ENCODE measurements at places on chromosomes 16 and 17.

- DNase-seq = no peak
Observed at GRCh38 chr17:31031841-31032240, 61.0 kb downstream of the RNF135 start.

- DNase-seq = no peak
Observed at GRCh38 chr17:72432143-72432621, 311.4 kb downstream of the SOX9 start.

- peak; percentile 26 for DNase-seq
Observed at GRCh38 chr16:66705790-66706505, 9.4 kb upstream of the CMTM4 start.

DNA sequence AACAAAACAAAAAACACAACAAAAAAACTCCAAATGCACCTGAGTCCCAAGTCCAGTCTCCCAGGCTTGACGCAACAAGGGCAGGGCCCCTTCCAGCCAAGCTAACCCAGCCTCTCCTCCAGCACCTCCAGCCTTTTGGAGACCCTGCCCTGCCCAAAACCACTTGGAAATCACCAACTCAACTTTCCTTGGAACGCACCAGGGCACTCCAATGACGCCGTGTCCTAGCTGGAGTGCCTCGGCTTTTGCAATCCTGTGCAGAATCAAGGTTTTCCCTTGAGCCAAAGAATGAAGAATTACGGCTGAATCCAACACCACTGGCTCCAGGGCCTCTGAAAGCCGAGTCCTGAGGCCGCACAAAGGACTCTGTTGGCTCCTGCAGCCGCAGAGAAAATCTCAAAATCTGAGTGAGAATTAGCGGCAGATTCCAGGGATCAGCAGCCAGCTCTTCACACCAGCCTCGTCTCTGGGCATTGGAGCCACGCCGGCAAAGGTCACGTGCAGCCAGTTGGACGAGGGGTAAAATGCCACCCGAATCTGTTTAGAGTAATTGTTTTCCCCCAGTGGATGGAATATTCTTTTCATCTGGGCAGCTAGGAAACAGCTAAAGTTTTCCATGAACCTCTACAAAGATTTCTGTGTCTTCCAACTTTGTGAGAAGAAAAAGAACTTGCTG, 9.7 kb upstream of the BAIAP2 start:
- DNase-seq = no peak

DNA sequence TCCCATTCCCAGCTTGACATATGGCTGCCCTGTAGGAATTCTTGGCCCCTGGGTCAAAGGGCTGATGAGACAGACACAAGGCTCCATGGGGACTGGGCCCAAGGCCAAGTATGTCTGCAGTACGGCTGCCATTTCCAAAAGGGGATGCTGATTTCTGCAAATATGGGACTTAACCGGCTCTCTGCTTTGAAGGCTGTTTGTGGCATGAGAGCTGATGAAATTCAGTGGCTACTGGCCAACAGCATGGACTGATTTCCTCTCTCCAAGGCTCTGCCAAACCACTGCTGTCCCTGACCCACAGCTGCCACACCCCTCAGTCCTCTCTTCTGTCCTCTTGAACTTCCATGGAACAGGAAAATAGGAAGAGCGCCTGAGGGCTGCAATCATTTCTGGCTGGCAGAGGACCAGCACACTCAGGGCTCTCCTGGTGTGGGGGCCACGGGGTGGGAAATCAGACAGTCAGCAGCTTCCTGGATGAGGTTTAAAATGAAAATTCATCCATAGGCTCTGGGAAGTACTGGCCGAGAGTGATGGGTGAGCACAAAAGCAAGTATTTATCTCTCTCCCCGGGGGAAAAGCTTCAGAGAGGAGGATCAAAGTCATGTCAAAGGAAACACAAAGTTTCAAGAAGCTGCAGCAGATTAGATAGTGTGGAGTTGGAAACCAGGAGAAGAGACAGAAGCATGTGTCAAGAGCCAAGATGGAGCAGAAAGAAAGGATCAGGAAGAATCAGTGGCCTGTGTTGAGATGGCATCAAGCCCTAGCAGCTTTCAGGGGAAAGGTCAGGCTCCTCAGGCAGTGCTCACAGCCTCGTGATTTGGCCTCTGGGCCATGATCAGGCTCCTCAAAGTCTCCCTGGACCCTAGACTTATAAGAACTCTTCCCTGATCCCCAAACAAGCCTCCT, 64.1 kb upstream of the SREBF1 start:
- DNase-seq = peak; percentile 99

GRCh38 chr17:59846394-59847165, 46.2 kb downstream of the TUBD1 start:
- peak; percentile 92 for DNase-seq

DNA sequence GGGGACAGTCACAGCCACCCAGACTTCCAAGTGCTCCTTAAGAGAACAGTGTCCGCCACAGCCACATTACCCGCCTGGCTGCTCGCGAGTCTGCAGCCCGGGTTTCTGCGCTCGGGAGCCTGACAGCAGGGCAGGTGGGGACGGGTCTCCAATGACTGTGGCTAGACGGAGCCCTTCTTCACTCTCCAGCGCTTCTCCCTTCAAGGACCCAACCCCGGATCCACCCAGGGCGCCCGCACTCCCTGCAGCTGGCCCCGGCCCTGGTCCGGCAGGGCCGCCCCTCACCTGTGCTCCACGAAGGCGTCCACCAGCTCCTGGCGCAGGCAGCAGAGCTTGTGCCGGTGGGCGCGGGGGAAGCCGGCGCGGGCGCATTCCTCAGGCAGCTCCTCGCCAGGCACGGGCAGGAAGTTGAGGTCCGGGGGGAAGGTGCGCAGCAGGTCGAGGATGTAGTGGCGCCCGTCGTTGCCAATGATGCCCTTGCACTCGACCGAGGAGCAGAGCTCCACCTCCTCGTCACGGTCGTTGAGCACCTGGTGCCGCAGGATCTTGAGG, 13.9 kb downstream of the CLUH start:
- DNase-seq = no peak

GRCh38 chr16:3173892-3174617, 13.9 kb upstream of the OR1F1 start:
- no peak for DNase-seq

- no peak for DNase-seq
Observed at GRCh38 chr17:68961214-68961882, 6.2 kb upstream of the ABCA8 start.

DNA sequence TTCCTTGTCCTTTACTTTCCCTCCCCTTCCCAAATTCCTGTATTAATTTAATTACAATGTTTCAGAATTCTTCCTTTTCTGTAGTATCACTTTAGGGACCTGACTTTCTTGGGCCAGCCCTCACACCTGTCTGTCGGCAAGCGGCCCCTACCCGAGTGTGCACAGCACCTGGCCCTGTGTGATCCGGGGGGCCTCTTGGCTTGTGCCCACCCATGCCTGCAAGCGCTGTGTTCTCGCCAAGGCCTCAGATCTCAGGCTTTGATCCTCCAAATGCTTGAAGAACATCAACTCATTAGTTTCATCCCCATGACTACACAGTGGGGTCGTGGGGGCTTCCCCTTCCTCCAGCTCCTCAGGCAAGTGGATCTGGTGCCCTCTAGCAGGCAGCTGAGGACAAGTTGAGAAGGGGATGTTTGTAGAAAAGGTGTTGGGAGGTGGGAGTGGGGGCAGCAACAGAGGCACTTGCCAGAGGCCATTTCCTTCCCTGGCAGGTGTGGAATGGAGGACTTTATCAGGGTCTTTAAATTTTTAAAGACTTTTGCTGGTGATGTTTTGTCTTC, 15.7 kb upstream of the CDH3 start:
- DNase-seq = no peak

- no peak for DNase-seq
Observed at GRCh38 chr17:54882371-54882770, 18.3 kb upstream of the TOM1L1 start.

- peak; percentile 23 for DNase-seq
Observed at GRCh38 chr17:33200587-33200986, 92.5 kb downstream of the ASIC2 start.

DNA sequence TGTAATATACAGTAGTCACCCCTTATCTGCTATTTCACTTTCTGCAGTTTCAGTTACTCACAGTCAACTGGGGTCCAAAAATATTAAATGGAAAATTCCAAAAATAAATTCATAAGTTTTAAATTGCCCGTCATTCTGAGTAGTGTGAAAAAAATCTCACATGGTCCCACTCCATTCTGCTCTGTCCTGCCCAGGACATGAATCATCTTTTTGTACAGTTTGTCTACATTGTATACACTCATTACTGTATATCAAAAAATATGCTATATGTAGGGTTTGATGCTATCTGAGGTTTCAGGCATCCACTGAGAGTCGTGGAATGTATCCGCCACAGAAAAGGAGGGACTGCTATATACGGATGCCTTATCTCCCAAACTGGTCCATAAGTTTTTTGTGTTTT, 16.0 kb upstream of the APPBP2 start:
- DNase-seq = peak; percentile 9

GRCh38 chr16:27460663-27461482, 58.9 kb downstream of the IL21R start:
- DNase-seq = peak; percentile 33
